ENCODE measurements at places on chromosomes 12 and 14.

GRCh38 chr12:50053583-50053982, 3.8 kb upstream of the ASIC1 start:
- DNase-seq = no peak

- DNase-seq = no peak
Observed at GRCh38 chr14:31501870-31502269, 14.0 kb upstream of the GPR33 start.

- DNase-seq = no peak
Observed at GRCh38 chr12:65740506-65740872, 83.8 kb upstream of the HMGA2 start.

DNA sequence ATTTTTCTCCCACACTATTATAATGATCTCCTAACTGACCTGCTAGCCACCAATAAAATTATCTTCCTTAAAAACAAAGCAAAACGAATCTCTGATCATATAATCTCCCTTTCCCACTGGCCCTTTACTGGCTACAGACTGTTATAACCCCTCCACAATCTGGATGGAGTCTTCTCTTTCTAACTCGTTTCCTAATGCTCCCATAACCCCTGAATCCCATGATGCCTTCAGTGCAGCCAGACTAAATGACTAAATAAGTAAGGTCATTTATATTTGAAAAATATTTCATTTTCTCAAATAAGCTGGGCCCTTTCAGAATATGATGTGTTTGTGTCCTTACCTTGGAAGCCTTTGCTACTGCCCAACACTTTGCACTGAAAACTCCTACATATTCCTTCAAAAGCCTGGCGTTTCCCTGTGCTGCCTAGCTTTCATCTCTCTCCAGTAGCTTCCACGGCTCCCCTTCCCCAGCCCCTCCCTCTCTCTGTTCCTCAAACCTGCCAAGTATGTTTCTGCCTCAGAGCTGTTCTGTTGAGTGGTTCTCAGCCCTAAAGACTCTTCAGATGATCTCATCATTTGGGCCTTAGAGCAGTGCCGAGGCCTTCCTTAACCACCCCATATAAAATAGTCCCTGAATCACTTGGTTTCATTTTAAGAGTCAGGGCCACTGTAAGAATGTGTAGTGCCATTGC, 91.7 kb downstream of the MYRFL start:
- no peak for DNase-seq

- no peak for DNase-seq
Observed at GRCh38 chr14:92501891-92502351, 11.7 kb upstream of the RIN3 start.

GRCh38 chr12:105945880-105946279, 192.9 kb downstream of the NUAK1 start:
- no peak for DNase-seq

- no peak for DNase-seq
Observed at GRCh38 chr14:64463873-64464272, 1.4 kb upstream of the AKAP5 start.

DNA sequence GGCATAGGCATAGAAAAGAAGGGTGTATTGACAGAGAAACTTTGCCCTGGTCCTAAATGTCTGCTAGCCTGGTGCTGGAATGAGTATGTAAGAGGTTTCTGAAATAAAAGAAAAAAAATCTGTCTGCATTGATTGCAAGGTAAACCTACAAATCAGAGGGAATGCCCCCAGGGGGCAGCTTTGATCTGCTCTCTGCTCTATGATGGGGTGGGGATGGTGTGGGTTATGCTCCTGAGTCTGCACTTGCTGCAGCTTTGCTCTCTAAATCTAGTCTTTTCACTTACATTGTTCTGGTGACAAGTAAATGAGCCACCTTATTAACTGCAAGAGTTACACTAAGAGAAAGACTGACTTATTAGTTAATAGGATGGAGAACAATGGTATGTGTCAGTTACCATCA, 468.4 kb upstream of the STXBP6 start:
- DNase-seq = no peak

Measured in NCI-H526 (cell line).